Astrocyte of the spinal cord (primary cell): ENCODE measurements at places on chromosomes 12 and 14.

- no peak for DNase-seq
These were observed 3.3 kb upstream of the POP5 start for GRCh38 chr12:120584343-120585149.

- DNase-seq, result no peak
These were observed 10.3 kb downstream of the RERGL start for GRCh38 chr12:18079541-18080246.

- DNase-seq, result no peak
These were observed 356.2 kb downstream of the TMEM121 start for GRCh38 chr14:105882626-105883025.

GRCh38 chr14:63224196-63224595 lies 20.0 kb downstream of the RHOJ start:
- DNase-seq, result no peak

DNA sequence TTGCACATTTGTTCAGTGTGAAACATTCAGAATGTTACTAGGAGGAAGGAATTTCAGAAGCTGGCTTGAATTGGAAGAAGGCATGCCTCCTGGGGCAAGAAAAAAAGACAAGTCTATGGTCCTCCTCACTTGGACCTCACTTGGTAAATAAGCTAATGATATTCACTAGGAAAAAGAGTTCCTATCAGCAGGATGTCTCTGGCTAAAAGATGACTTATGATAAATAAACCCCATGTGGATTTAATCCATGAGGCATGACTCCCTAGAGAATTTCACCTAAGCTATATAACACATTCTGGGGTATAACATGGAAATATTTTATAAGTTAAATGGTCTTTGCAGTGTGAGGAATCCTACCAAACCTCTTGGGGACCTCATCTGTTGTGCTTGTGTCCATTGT lies 199.9 kb downstream of the LRIG3 start:
- no peak for DNase-seq

- DNase-seq, result no peak
These were observed 36.2 kb upstream of the SGPP1 start for GRCh38 chr14:63764103-63764502.

- no peak for DNase-seq
These were observed 22.3 kb upstream of the PPP2R5E start for GRCh38 chr14:63565448-63565847.

DNA sequence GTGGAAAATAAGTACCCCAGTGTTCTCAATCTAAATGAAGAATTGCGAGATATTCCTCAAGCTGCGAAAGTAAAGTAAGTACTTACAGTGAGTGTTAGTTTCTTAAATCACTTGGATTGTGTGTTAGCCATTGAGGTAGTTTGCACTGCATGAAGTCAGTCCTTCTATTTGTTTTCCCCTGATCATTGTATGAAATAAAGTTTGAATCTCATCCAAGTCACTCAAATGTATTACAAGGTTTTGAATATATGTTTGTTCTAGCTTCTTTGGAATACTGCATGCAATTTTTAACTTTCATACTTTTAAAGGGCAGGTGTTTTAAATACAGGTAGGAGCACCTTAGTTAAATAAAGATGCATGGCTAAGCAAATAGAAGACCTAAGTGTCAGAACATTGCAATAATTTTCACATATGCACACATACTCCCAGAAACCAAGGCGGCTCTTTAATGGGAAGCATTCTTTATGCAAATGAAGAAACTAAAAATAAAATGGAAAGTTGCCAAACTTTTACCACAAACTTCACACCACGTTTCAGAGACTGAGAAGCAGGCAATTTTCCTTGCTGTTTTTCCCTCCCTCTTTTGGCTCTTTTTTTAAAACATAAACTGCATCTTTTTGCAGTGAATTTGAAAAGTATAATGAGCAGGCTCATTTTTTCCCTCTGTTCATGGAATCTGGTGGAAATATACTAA lies 105.6 kb downstream of the GPR135 start:
- no peak for DNase-seq

DNA sequence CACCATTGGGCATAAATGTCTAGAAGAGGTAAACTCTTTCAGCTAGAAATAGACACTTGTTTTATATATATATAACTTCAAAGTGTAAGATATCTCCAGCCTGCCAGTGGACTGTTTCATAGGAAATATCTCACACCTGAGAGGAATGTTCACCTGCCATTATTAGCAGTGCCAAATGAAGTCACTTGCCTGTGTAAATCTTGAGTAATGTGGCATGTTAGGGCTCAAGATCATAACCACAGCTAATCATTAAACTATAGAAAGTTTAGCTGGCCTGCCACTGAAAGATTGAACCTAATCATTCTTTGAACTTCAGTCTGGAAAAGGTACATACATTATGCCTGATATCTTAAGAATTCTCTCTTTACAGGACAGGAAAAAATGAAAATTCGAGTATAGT lies 25.5 kb upstream of the KCNJ8 start:
- DNase-seq, result no peak

GRCh38 chr12:91617818-91618217 lies 435.2 kb upstream of the DCN start:
- DNase-seq, result no peak

DNA sequence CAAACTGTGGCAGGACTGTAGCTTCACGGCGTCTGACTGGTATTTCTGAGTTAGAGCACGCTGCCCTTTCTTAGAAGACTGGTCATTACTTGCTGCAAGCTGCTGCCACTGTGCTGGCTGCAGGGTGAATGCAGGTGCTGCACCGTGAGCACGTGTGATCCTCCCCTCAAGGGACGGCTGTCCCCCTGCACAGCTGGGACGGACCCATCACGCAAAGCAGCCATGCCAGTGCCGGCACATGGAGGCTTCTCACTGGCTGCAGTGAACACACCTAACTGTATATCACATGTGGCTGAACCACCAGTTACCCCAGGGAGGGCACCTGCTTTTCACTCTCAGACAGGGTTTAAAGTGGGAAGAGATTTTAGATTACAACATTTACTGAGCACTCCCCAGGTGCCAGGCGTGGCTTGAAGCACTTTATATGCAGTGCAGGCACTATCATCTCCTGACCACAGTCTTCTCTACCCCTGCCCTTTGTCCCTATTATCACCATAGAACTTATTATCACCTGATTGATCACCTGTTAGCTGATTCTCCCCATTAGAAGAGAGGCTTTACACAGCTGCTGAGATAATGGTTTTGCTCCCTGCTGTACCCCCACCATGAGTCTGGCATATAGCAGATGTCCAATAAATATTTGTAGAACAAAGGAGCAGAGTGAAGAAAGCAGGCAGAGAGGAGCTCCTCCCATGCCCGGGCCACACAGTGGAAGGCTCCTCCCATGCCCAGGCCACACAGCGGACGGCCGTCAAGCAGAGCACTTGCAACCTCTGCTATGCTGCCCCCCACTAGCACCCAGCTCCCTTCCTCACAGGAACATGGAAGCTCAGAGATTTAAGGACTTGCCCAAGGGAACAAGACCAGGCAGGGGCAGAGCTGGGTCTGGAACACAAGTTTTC lies 25.9 kb downstream of the SLC25A47 start:
- DNase-seq, result no peak

- DNase-seq, result peak; percentile 66
These were observed 632 bp downstream of the UBR7 start for GRCh38 chr14:93207468-93208308.

DNA sequence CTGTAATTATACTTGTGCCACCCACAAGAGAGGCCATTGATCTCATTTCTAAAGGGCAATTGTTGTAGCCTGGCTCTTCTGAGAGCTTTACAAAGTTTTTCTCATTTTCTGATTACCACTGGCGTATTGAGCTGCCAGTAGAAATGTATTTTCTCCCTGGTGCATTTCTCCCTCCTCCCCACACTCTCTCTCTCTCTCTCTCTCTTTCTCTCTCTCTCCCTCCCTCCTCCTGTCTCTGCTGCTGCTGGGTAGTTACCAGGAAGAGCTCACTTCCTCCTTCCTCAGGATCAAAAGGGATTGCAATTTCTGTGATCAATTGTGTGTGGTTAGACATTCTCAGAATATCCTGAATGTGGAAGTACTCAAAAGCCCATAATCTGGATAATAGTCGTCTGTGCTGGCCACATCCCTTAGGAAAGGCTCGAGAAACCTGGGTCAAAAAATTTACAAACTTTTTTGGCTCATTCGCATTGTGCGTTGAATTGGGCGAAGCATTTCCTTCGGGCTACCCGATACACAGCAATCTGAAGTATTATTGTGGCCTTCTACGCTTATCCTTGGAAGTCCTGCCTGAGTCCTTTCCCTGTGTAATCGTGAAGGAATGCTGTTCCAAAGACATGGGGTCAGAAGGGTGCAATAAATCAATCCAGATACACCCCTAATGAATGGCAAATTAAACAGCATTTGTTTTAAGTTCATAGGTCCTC lies 254.8 kb downstream of the MSRB3 start:
- peak; percentile 64 for DNase-seq

DNA sequence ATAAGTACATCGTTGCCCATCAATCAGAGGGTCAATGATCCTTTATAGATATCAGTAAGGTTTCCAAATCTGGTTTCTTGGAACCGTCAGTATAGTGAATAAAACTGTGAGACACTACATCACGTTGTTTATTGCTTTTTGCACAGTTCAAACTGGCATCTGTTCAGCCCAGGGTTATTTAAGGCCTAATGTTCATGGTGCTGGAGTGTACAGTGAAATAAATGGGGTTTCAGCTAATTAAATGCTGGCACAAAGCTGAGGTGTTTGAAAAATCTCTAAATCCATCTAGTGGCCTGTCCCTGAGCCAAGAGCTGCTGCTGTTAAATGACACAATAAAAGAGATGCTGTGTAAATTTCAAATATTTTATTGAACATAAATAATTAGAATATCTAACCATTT lies 69.9 kb downstream of the RPS29 start:
- no peak for DNase-seq

- DNase-seq, result no peak
These were observed 3.9 kb downstream of the BCL11B start for GRCh38 chr14:99267837-99268781.

DNA sequence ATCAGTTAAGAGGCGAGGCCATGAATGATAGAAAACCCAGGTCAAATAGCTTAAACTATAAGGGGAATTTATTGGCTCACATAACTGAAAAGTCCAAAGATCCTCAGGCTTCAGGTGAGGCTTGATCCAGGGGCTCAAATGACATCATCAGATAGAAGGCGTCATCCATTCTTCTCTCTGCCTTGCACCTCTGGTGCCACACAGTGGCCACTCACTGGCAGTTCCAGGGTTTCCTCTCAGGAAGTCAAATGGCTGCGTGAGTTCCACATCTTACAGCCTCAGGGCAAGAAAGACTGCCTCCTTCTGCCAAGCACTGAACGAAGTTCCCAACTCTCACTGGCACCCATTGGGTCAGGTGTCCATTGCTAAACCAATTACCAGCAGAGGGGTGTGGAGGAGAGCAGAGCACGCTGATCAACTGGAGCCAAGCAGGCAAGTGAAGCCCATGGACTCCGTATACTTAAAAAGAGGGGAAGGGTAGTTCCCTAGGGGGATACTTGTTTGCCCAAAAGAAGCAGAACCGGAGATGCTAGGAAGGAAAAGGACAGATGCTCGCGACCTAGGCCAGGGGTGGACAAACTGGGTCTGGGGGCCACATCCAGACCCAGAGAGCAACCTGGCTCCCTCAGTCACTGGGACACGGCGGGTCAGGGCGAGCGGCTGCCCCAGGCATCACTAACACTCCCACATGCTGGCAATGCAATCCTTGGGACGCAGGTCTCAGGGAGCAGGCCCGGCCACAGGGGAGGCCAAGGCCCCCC lies 69.3 kb downstream of the SERPINA3 start:
- DNase-seq, result peak; percentile 39

- DNase-seq, result peak; percentile 47
These were observed 76.6 kb upstream of the GZMB start for GRCh38 chr14:24710403-24711112.

- no peak for DNase-seq
These were observed 124.3 kb upstream of the CPSF6 start for GRCh38 chr12:69115099-69115498.

DNA sequence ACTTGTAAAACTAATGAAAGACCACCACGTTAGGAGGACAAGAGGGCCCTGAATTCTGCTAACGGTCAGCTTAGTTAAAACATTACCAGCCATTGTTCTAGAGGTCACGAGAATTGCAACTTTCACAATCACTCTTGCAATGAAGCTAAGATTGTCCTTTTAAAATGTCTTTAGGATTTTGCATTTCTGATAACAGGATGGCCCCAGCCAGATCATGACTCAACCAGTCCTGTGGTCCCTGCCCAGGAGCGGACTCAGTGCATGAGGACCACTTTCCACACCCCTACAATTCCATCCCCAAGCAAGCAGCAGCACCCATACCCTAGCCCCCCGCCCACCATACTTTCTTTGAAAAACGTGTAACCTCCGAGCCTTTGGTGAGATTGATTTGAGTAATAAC lies 28.7 kb downstream of the HSP90AA1 start:
- no peak for DNase-seq

GRCh38 chr12:89864411-89864810 lies 155.8 kb upstream of the ATP2B1 start:
- no peak for DNase-seq

GRCh38 chr12:34601689-34602088 lies 579.4 kb downstream of the ALG10 start:
- no peak for DNase-seq

DNA sequence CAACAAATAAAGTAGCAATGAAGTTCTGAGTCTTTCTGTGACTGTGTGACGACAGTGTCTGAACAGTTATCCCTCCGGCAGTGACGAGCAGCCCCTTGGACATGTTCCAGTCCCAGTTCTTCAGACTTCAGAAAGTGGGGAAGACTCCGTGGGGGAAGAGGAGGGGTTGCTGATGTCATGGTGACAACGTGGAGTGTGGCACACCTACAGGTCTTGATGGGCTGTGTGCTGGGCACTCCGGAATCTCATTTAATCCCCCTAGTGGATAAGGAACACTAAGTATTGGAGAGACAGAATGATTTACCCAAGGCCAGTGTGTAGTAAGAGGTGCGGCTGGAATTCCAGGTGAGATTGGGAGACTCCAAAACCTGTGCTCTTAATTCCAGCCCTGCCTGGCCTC lies 280.2 kb downstream of the CACNA1C start:
- peak; percentile 31 for DNase-seq

DNA sequence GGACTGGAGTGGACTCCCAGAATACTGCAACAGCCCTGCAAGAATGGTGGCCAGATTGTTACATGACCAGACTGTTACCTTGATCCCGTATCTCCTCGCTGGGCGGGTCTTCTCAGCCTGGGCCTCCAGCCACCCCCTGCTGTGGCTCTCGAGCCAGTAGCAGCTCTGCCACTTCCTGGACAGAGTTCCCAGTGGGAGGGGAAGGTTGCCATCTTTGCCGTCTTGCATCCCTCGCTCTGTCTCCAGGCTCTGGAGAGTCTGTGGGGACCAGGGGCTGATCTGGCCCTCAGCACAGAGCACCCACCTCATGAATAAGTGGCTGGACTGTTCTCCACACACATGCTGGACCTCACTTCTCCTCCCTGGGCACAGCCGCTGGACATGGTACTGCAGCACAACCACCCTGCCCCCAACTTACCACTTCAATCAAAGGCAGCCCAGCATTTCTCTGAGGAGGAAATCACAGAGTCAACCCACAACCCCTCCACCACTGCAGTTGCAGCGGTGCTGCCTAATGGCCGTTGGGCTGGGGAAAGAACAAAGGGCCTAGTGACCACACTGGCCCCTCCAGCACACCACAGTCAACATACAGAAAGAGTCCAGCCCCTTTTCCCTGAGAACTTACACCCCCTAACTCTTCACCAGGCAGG lies 6.9 kb upstream of the KLRF1 start:
- DNase-seq, result no peak

- no peak for DNase-seq
These were observed 13.5 kb downstream of the COQ5 start for GRCh38 chr12:120515496-120515895.

- no peak for DNase-seq
These were observed 319.7 kb downstream of the SNAPC1 start for GRCh38 chr14:62081951-62082350.

GRCh38 chr14:61628016-61628725 lies 67.1 kb upstream of the HIF1A start:
- DNase-seq, result no peak

GRCh38 chr14:44887596-44887955 lies 74.2 kb downstream of the KLHL28 start:
- DNase-seq, result no peak
